ENCODE measurements at places on chromosomes 12 and 14.

- no peak for DNase-seq
These were observed 74.4 kb upstream of the CLEC14A start for GRCh38 chr14:38330275-38330674.

GRCh38 chr14:30375296-30375892, 183.6 kb upstream of the G2E3 start:
- peak; percentile 33 for DNase-seq

DNA sequence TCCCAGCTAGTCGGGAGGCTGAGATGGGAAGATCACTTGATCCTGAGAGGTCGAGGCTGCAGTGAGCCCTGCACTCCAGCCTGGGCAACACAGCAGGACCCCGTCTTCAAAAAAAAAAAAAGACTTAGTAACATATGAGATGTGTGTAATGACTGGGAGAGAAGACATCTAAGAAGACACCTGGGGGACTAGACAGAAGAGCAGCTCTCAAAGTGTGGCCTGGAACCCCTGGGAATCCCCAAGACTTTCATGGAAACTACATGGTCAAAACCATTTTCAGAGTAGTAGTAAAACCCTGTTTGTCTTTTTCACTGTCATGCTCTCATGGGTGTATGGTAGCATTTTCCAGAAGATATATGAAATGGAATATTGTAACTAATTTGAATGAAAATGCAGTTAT, 45.3 kb downstream of the R3HDM2 start:
- DNase-seq, result no peak

DNA sequence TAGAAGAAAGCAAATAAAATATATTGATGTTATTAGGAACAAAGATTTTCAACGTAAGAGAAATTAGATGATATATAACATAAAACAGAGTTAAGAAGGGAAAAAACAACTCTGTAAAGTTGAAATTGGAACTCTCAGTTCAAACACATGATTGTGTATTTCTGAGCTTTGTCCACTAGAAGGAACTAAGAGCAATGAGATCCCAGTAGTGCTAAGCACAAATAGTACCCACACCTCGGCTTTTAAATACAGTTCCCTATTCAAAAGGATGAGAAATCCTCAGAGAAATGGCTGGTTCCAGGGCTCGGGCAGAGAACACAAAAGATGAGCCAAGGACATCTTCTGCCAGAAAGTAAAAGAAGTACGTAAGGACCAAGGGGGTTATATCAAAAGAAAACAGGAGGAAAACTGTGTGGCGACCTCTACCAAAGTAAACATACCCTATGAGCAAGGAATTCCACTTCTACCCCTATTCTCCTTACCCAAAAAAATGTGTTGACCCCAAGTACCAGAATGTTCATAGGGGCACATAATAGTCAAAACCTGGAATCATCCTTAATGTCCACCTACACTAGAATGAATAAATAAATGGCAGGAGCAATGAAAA, 96.6 kb downstream of the SPTSSA start:
- no peak for DNase-seq
